H1 (cell line): ENCODE measurements at places on chromosomes 4 and X. TPM values are rescaled to one million over a fixed set of nuclear protein-coding genes. Genes with fewer than 3 reads are reported as not detected.

DCAF8L2 gene
- not detected in 2 replicates for total RNA-seq

DNA sequence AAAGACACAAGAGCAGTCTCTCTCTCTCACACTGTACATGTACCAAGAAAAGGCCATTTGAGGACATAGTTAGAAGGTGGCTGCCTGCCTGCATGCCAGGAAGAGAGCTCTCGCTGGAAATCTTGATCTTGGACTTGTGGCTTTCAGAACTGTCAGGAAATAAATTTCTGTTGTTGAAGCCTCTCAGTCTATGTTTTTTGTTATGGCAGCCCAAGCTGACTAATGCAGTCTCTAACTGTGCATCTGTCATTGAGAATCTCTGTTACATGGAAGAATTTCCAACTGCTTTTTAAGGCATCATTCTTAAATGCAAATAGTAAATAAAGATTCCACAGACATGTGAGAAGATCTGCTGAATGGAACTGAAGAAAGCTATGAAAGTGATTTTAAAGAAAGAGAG, 198.3 kb downstream of the PCDH10 start:
- no peak for DNase-seq

- no peak for DNase-seq
Measured at GRCh38 chr4:154854362-154854761, 73.3 kb downstream of the RBM46 start.

DNA sequence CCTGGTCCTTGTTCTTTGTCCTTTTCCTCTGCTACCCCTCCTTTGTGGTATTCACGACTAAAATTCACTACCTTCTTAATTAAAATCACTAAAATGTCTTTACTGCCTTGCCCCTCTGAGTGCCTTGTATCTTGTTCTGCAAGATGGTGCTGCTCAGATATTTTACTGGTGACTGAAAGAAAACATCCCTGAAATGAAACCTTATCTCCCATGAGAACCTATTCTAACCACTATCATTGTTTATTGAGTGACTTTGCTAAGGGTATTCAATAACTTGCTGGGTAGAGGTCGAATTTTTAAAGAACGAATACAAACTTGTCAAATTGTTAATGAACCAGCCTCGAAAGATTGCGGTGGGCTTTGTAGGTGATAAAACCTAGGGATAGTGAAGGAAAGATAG, 52.8 kb downstream of the SPRY1 start:
- no peak for DNase-seq

SEC24B gene
- 24.2 and 25.6 TPM in 2 replicates for total RNA-seq

HGFAC gene
- total RNA-seq = 0.15 TPM in 1 of 2 replicates, not detected in the other

KLHL34 gene
- not detected in 2 replicates for total RNA-seq

DNA sequence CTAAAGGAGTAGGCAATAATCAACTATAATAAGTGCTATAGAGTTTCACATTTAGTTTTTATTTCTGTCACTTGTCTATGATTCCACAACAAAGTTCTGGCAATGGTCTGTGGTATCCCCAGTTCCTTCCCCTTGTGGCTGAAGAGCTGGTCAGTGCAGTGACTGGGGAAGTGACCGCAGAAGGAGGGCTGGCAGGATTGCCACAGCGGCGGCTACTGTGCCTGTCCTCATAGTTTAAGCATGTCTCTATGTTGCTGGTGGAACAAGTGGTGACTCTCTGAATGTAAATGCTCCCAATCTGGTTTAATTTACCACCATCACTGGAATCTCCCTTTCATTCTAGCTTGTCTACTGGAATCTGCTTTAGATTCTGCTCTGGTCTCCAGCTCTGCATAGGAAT, 170.6 kb upstream of the GK2 start:
- DNase-seq = no peak

DNA sequence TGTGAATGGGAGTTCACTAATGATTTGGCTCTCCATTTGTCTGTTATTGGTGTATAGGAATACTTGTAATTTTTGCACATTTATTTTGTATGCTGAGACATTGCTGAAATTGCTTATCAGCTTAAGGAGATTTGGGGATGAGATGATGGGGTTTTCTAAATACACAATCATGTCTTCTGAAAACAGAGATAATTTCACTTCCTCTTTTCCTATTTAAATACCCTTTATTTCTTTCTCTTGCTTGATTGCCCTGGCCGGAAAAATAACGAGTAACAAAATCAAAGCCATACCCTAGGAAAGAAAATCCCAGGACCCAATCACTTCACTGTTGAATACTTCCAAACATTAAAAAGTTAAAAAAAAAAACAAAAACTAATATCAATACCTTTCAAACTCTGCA, 67.7 kb upstream of the UGT2B4 start:
- DNase-seq = no peak

GRCh38 chr4:141177171-141177570, 43.5 kb upstream of the ZNF330 start:
- DNase-seq = no peak

GK2 gene
- not detected in 2 replicates for total RNA-seq

HTR2C gene
- 1.5 and 2.0 TPM in 2 replicates for total RNA-seq

DNA sequence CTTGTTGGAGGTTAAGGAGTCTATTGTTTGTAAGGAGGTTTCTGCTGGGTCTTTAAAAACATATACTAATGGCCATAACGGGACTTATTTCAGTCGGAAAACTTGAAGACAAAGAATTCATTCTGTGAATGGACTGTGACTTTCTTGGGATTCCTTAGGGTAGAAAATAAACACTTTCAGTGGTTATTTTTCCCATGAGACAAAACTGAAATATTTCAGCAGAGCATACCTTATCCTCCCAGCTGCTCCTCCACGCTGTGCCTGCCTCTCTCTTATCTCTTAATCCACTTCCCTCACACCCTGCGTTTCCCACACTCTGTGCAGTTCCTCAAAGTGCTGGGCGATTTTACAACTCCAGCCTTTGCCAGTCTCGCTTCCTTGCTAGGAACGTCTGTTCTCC, 47.1 kb upstream of the SORBS2 start:
- DNase-seq = no peak

DNA sequence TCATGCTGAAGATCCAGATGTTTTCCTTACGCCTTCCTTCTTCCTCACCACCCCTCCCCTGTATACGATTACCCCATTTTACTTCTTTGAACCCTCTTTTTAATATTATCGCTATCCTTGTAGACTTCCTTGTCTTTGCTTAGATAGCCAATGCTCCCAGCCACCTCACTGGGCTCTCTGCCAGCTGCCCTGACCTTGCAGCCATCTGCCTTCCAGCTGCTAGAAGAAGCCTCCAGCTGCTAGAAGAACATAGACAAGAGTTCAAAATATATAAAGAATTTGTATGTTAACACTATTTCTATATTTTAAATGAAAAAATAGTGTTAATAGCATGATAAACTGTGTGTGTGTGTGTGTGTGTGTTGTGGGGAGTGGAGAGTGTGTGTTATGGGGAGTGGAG, 374.7 kb downstream of the ANKRD50 start:
- DNase-seq = no peak

SPP1 gene
- total RNA-seq = 22.3 and 26.5 TPM in 2 replicates

DNA sequence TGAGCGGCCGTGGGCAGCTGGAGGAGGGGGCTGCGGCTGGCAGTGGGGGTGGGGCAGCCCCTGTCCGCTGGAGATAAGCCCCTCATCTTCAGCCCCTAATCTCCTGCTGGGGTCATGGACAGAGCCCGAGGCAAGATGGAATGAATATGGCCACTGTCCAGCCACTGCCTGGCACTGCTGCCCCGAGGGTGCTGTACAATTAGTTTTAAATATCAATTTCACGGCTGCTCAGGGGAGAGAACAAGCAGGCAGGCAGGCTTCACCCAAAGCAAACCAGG, 64.1 kb upstream of the NKX1-1 start:
- DNase-seq = no peak

GRCh38 chr4:164876700-164877324, at the start of gene APELA:
APELA (plus strand) TSS chr4:164877178; CDS start chr4:164877332, 154 bp downstream.
- no peak for DNase-seq

NEXMIF gene
- 0.55 and 0.73 TPM in 2 replicates for total RNA-seq

HSFX3 gene
- not detected in 2 replicates for total RNA-seq

- DNase-seq = no peak
Measured at GRCh38 chr4:184953421-184953945, 64.8 kb upstream of the HELT start.

SYP gene
- total RNA-seq = 10.2 and 10.8 TPM in 2 replicates

JAKMIP1 gene
- total RNA-seq = 3.9 and 4.4 TPM in 2 replicates

- no peak for DNase-seq
Measured at GRCh38 chrX:138008281-138008680, 442.4 kb downstream of the ZIC3 start.

GRPR gene
- 18.5 and 18.6 TPM in 2 replicates for total RNA-seq

DNA sequence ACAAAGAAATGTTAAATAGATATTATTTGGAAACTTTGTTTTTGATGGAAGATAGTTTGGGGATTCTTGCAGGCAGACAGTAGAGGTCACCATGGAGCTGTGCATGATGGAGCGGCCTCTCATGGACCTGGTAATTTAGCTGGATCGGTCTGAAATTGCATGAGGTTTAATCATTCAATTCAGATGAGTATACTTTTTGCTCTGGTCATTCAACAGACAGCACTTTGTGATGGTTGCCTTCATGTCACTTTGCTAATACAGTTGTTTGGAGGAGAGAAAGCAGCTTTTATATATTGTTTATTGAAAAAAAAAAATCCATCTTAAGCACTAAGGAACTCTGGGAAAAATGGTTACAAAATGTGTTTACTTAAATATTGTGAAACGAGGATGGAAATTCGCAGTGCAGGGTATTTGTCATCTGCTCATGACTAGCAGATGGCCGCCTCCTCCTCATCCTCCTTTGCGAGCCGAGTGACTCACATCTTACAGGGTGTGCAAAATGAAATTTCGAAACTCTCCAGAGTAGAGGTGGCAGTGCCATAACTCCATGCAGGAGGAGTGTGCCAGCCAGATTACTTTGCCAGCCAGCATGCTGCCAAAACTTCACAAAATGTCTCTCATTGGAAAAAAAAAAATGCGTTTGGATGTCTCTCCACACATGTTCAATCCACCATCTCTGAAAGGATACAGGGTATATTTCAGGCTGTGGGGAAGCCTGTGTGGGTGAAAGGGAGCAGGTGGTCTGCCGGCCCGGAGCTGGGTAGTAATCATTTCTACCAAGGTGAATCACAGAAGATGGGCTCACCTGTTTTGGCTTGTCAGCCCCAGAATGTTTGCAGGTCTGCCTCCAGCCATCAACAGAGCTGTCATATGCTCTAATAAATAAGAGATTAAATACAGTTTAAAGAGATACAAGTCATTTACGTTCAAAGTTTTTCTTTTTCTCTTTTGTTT, 314.9 kb upstream of the DIPK2B start:
- no peak for DNase-seq

- DNase-seq = no peak
Measured at GRCh38 chr4:34950926-34951325, 1293.4 kb downstream of the ARAP2 start.

GRCh38 chr4:123618606-123619005, 222.0 kb downstream of the SPRY1 start:
- DNase-seq = no peak

STK32B gene
- total RNA-seq = 2.5 and 2.6 TPM in 2 replicates

DNA sequence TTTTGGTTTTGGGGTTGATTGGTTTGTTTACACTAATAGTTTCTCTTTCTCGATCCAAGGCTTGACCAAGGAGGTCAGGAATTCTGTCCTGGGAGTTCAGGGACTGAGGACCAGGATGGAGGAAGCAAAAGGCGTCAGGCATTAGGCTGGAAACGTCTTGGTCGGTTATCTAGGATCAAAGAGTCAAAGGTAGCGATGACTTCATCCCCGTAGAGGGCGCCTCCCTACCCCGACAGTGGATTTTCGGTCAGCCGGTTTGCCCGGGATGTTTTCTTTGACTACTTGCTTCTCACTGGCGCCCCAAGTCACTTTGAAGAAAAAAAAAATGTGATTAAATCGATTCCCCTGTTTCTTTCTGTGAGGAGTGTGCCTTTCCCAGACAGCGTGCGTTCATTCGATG, 980 bp upstream of the FHDC1 start:
- DNase-seq = no peak

DGKK gene
- total RNA-seq = 17.7 and 19.2 TPM in 2 replicates

DDX53 gene
- total RNA-seq = not detected in 2 replicates

DNA sequence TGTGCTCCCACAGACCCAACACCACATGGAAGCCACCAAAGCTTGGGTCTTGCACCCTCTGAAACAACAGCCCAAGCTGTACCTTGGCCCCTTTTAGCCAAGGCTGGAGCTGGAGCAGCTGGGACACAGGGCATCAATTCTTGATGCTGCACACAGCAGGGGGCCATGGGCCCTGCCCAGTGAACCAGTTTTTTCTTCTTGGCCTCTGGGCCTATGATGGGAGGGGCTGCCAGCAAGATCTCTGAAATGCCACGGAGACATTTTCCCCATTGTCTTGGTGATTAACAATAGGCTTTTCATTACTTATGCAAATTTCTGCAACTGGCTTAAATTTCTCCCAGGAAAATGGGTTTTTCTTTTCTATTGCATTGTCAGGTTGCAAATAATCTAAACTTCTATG, 49.0 kb downstream of the SPANXA2 start:
- no peak for DNase-seq

FAM47E gene
- 1.3 and 1.7 TPM in 2 replicates for total RNA-seq

DNA sequence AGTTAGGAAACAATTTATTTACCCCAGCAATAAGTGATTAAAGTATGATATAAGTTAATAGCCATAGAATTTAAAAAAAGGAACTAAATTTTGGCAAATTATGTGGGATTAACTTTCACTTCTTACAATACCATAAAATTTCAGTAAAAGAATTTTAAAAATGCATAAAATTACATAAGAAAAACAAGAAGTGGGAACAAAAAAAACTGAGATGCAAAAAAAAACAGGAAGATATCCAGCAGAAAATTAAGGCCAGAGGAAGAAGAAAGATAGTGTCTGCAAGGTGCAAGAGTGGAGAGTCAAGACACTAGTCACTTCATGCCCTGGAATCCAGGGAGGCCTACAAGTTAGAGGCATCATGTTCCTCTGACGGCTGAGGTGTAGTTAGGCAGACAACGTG, 184.2 kb downstream of the GASK1B start:
- no peak for DNase-seq

GRCh38 chr4:73344106-73344505, 60.0 kb upstream of the ALB start:
- DNase-seq = no peak

- DNase-seq = no peak
Measured at GRCh38 chr4:177214935-177215334, 94.7 kb upstream of the NEIL3 start.

OTUD6A gene
- total RNA-seq = 0.17 TPM in 1 of 2 replicates, not detected in the other

STARD8 gene
- 3.0 and 3.8 TPM in 2 replicates for total RNA-seq

GRCh38 chr4:83262682-83263081, 21.9 kb downstream of the COQ2 start:
- DNase-seq = no peak
